Activated T-helper 17 cell treated with anti-CD3 and anti-CD28 coated beads, Interleukin-2, amount 50 U/mL, for 72 hours (primary cell): ENCODE measurements at places on chromosomes 5 and 9. TPM values are rescaled to one million over a fixed set of nuclear protein-coding genes. Genes with fewer than 3 reads are reported as not detected.

The OBP2B gene
- total RNA-seq = not detected

The FXN gene
- total RNA-seq = 28.0 TPM

The ARHGEF37 gene
- 0.64 TPM for total RNA-seq

- ATAC-seq = no peak
Measured at GRCh38 chr5:168288349-168289245, 2.8 kb upstream of the WWC1 start.

GRCh38 chr5:75660678-75661465 lies 49.6 kb downstream of the ANKDD1B start:
- no peak for ATAC-seq

DNA sequence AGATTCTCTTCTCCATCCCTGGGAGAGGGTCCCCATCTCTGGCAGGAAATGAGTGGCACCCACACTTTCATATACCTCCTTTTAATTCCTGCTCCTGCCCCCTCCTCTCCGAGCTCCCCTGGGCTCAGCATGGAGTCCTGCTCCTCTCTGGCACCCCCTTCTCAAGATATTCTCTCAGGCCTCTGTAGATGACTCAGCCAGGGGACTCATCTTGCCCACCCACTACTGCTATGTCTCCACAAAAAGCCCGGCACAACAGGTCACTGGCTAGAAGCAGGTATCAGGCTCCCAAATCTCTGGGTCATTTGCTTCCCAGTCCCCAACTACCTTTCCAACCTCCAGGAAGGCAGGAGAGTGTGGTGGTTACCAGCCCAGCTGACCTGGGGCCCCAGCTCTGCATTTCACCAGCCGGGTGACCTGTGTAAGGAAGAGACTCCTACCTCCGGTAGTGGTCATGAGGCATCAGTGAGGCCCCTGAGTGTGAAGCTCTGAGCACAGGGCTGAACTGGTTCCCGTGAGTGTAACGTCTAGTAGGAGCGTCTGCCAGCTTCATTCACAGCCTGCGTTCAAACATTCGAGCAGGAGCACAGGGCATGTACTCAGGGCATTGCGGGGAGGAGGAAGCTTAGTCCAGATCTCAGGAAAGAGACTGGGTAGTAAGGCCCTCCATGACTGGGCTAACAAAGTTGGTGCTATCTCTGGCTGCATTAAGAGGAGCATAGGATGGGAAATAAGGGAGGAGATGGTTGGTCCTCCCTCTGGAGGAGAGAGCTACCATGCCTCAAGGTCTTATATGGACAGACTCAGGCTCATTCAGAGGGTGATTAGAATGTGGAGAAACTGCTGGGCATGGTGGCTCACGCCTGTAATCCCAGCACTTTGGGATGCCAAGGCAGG lies 63.7 kb downstream of the LMX1B start:
- no peak for ATAC-seq

- peak; percentile 19 for ATAC-seq
Measured at GRCh38 chr9:98522487-98522886, 186.2 kb downstream of the GABBR2 start.

DNA sequence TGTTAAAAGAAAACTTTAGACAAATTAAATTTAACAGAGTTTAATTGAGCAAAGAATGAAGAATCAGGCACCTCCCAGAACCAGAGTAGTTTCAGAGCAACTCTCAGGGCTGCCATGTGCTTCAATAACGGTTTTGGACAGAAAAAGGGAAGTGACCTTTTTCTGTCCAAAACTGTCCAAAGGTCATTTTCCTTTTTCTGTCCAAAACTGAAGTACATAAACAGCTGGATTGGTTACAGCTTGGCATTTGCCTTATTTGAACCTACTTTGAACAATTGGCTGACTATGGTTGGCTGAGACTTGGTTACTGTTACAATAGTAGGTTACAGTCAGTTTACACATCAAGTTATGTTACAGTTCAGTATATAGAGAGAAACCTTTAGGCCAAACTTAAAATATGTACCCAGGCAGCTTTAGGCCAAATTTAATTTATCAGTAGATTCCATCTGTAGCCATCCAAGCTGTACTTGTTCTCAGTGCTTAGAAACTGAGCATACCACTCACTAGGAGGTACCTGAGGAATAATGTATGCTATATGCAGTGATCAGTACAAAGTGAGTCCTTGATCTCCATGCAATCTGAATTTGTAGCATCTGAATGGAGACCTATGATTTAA lies 44.0 kb downstream of the C9orf85 start:
- no peak for ATAC-seq
